ENCODE measurements at places on chromosomes 16 and 17.
A peak's percentile ranks its signal among the peaks of the same experiment; 100 is the strongest.

DNA sequence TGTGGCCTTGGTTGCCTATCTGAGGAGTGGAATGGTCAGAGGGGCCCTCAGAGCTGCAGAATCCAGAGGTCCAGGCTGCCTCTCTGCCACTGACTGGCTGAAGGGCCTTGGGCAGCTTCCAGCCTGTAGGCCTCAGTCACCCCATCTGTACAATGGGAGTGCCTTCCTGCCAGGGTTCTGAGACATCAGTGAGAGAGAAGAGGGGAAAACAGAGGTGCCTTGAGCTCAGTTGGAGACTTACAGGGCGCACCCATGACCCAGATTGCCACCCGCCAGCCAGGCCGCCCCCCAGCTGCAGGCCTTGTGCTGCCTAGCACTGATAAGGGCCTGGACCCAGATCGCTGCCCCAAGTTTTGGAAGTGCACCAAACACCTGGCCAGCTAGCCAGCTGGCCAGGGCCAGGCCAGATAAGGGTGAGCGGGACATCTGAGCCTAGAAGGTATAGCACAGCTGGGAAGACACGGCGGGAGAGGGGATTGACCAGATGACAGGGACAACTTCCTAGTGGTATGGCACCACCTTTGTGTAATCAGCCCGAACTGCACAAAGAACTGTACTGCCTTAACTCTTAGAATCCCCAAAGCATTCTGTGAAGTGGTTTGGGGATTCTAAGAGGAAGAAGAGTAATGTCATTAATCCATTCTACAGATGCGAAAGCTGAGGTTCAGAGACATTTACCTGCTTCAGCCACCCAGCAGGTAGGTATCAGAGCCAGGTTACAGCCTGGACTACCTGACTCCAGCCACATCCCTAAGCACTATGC is 1.4 kb downstream of the SLC4A1 start:
- DNase-seq, result no peak

GRCh38 chr17:72890711-72891110 is 201.8 kb downstream of the SLC39A11 start:
- DNase-seq, result peak; percentile 22

GRCh38 chr17:77527409-77527808 is 386.6 kb downstream of the SEC14L1 start:
- DNase-seq, result no peak

- no peak for DNase-seq
Observed at GRCh38 chr16:2151188-2152091, 3.0 kb downstream of the RAB26 start.

DNA sequence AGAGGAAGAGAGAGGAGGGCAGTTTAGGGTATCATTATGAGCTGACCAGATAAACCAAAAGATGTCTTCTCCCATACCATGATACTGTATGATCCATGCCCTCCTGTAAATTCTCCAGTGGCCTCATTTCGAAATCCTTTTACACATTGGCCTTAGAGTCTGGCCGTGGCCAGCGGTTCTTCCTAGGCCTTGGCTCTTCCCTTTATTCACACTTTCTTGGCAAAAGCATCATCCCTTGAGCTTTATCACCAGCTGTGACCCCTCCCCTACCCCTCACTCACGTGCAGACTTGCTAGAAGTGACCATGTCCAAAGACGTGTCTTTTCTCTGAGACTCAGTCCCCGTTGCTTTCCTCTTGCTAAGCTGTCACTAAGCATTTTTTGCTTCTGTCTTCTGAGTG is 22.8 kb downstream of the KATNIP start:
- no peak for DNase-seq

GRCh38 chr17:5434984-5435383 is 4.0 kb downstream of the C1QBP start:
- DNase-seq, result no peak

- no peak for DNase-seq
Observed at GRCh38 chr16:1338119-1338730, 4.8 kb downstream of the BAIAP3 start.

GRCh38 chr17:78412403-78412802 is 34.0 kb downstream of the PGS1 start:
- peak; percentile 50 for DNase-seq

DNA sequence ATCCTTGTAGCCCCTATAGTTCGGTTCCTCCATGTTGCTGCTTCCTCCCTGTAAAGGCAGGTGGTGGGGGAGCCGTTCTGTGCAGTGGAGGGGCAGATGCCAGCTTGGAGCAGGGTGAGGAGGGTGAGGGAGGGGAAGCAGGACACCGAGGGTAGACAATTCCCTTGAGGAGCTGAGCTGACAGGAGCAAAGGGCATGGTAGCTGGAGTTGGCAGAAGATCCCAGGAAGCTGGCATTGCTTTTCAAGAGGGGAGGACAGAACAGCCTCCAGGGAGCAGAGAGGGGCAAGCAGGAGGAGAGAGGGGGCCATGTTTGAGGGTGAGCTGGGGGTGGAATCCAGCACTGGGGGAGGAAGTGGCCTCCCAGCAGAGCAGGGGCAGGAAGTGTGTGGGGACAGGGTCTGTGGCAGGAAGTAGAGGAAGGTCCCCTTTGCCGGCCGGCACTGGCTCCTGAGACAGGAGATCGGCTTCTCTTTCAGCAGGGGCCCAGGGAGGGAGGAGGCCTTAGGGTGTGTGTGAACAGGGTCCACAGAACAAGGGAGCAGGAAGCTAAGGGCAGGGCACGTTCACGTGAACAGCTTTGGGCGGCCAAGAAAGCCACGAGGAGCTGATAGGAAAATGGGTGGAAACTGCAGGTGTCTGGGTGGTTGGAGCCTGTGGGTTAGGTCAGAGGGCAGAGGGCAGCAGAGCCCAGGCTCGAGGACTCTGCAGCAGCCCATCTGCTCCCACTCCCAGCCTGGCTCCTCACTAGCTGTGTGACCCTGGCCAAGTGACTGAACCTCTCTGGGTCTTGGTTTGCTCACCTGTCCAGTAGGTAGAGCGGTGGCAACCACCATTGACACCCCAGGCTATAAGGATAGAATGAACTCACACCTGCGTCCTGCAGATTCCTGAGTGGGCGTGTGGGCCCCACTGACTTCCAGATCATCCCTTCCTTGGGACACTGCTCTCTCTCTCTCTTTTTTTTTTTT is 17.5 kb upstream of the SPNS2 start:
- DNase-seq, result no peak

- DNase-seq, result no peak
Observed at GRCh38 chr16:67965668-67966548, 2.5 kb downstream of the SLC12A4 start.

DNA sequence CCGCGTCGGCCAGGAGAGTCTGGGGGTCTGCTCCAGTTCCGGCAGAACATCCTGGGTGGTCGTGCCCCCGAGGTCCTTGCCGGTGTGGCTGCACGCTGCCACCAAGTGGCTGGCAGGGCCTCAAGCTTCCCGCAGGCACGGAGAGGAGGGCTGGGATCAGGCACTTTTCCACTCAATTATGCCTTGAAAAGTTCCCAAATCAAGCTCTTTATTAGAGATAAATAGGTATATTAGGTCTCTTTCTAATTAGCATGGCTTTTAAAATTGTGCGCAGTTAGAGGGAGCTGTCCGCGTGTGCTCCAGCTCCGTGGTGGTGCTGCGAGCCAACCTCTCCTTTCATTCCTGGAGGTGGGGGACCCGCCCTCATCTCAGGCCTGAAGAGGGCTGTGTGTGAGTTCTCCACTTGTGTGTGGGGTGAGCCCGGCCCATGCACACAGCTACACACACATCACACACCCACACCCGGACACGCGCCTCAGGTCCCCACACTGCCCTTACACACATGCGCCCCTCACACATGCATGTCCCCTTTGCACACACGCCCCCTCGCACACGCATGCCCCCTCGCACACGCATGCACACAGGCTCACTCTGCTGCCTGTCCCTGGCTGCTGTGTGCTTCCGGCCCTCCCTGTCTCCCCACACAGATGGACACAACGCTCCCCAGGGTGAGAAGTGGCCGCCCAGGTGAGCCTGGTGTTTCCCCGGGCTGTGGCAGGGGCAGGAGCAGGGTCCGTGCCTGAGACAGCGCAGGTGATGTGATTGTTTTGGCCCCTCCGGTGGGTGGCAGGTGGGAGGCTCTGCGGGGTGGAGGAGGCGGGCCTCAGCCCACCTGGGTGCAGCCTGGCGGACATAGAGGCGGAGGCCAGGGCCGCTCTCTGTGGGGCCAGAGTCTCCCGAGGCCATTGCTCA is 28.8 kb downstream of the CACNA1H start:
- DNase-seq, result no peak

- no peak for DNase-seq
Observed at GRCh38 chr17:40063187-40063771, 514 bp downstream of the THRA start.

- no peak for DNase-seq
Observed at GRCh38 chr17:30340801-30341356, 7.0 kb upstream of the TMIGD1 start.

GRCh38 chr17:4476017-4476416 is 22.7 kb upstream of the SPNS2 start:
- DNase-seq, result no peak

DNA sequence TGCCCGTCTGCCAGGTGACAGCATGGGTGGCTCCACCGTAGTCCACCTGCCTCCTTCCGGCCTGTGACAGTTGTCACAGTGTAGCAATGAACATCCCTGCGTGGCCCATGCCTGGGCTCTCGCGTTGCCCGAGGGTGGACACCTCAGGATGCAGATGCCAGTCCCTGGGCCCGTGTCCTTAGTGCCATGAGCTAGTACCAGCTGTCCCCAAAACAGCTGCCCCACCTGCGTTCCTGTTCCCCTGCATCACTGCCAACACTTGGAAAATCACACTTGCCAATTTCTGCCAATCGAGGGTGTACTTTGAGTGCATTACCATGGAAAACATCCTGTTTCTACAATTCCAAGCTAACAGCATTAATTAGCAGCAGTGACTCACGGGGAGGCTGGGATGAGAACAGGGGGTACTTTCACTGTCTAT is 9.0 kb upstream of the C16orf95 start:
- no peak for DNase-seq

DNA sequence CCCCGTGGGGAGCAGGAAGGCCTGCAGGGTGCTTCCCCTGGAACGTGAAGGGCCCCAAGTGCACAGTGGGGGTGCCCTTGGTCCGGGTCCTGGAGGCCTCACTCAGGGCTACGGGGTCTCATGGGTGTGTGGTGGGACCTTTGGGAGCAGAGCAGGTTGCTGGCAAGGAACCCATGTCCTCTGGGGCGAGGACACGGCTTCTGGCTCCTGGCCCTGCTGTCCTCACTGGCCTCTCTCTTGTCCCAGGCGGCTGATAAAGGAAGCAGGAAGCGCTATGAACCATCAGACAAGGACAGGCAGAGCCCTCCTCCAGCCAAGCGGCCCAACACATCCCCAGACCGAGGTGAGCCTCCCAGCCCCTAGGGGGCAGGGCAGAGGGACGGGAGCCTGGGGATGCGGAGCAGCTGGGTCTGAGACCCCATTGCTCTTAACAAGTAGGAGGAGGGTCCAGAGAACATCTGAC is 9.8 kb upstream of the IL17C start:
- no peak for DNase-seq

GRCh38 chr17:81545160-81545949 is 6.8 kb downstream of the FAAP100 start:
- DNase-seq, result no peak

GRCh38 chr17:73639932-73640331 is 4.3 kb downstream of the SDK2 start:
- no peak for DNase-seq

DNA sequence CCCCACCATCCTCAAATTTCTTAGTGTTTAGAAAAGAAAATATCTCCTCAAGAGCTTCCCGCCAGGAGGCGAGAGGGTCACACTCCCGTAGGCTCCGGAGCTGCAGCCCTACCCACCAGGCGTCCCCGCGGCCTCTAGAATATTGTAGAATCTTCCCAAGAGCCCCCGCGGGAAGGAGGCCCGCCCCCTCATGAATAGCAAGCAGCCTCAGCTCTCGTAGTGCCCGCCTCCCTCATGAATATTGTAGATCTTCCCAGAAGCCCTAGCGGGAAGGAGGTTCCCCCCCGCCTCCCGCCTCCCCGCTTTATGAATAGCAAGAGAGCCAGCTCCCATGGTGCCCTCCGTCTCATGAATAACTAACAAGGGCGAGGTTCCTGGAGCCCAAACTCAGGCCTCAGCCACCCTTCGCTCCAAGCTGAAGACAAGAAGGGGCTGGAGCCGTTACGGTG is at the start of gene FBXO47:
TSS of gene FBXO47 (minus strand) at position 114 of the 449 bp plus-strand sequence. CDS start 4,378 bp downstream, outside the sequence.
- peak; percentile 35 for DNase-seq

DNA sequence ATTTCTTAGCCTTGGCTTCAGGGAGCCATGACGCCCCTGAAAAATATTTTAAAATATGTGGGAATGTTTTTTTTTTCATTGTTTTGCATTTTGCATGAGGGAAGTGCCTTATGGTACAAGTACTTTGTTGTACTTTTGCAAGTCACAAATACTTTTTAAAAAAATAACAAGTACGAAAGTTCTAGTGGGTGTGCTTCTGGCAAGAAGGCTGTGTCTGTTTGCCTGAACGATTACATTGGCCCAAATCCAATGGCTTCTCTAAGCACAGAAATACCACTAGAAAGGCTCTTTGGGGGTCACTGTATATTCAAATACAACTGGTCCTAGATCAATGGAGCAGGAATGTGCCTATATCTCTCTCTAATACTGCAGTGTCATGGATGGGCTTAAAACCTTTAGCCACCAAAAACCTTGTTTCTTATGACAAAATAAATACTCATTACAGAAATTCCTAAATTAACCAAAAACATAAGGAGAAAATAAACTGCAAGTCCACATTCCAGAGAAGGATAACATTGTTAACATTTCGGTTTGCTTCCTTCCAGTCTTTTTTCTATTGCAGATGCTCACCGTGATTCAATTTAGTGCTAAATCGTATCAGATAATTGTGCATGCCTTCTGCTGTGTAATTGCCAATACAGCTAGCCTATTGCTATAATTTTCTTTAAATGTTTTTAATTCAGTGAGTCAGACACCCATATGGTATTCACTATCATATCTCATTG is 97.4 kb downstream of the VAT1L start:
- no peak for DNase-seq

- DNase-seq, result no peak
Observed at GRCh38 chr16:66728804-66729203, 22.6 kb downstream of the DYNC1LI2 start.

GRCh38 chr16:60811051-60811608 is 1225.1 kb downstream of the CDH8 start:
- DNase-seq, result no peak

- DNase-seq, result no peak
Observed at GRCh38 chr16:21980032-21980431, 20.9 kb downstream of the PDZD9 start.

- DNase-seq, result no peak
Observed at GRCh38 chr17:55587608-55588139, 76.4 kb upstream of the SMIM36 start.

GRCh38 chr17:56506349-56506748 is 87.2 kb upstream of the NOG start:
- DNase-seq, result no peak

- DNase-seq, result peak; percentile 91
Observed at GRCh38 chr17:74212913-74213791, at the start of gene TTYH2. TTYH2 (plus strand) TSS chr17:74213571; CDS start chr17:74213588, 17 bp downstream.

GRCh38 chr17:10127819-10128425 is 70.5 kb downstream of the GAS7 start:
- DNase-seq, result no peak

DNA sequence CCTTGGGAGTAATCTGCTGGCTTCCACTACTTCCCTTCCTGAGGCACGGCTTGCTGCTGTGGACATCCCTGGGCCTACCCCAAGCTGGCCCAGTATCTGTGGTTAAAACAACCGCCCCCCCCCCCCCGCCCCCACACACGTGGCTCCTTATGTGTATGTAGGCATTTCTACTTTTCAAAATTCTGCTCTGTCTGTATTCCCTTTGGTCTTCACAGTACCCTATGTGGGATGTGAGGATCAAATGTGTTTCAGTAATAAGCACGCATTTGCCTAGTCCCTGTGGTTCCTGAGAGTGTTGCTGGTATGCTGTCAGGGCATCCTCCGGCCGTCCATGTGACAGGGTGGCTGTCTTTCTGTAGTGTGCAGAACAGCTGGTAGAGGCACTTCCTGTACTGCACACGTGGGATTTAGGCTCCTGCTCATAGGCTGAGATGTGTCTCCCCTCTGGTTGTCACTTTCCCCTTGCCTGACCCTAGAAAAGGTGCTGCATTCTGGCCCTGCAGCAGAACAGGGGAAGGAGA is 2.2 kb downstream of the NT5M start:
- DNase-seq, result peak; percentile 60

Measured in hepatic stellate cell (primary cell).